Stimulated activated CD8-positive, alpha-beta memory T cell treated with anti-CD3 and anti-CD28 coated beads, Interleukin-4, amount 100 ng/mL, for 1 hour (primary cell): ENCODE measurements at places on chromosomes 2 and 18.

GRCh38 chr18:53629337-53629736, 595.1 kb downstream of the MBD2 start:
- no peak for DNase-seq

DNA sequence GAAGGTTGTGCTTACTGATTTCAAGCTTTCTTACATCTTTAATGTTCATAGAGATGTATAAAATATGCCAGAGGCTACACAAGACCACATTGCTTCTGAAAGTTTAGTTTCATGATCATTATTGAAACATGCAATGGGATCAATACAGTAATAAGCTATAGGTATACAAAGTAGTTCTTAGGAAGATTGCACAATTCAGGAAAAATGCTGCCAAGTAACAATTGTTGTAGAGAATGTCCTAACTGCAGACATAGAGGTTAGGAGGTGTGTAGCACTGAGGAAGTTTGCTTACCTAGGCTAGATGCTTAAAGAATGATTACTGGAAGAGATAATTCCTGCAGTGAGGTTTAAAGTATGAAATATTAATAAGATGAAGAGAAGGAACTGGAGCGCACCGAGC, 259.5 kb upstream of the CYRIA start:
- DNase-seq: no peak

DNA sequence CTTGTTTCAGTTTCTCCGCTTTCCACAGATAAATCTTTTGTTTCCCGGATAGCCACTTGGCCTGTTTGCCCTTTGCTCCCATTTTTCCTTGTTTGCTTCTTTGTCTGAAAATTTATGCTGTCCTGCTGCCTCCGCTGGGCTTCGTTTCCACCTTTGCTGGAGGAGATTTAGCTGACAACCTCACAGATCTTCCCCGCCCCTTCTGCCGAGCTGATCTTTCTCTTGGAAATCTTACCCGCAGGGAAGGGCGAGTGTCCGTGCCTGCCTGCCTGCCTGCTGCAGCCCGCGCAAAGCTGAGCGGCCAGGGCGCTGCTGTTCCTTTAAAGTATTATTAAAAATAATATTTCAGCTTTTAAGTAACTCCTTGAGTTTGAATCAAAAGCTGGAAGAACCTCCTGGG, 1.4 kb upstream of the XRCC5 start:
- DNase-seq: no peak

DNA sequence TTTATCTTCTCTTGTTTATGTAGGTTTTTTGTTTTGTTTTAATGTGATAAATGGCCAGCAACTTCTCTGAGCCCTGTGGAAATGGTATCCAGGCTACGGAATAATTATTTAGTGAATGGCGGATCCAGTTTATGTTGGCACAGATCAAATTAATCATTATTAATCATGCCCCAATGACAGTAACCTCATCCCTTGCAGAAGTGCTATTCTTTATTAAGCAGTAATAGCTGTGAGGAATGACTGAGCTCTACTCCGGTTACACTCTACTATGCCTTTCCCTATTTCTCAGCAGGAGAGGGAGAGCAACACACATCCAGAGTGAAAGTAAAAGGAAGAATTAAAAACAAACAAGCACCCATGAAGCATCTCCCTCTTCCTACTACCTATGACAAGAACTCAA, 84.8 kb downstream of the SETBP1 start:
- no peak for DNase-seq

GRCh38 chr18:35808796-35809195, 163.7 kb upstream of the RMP24 start:
- DNase-seq: no peak

DNA sequence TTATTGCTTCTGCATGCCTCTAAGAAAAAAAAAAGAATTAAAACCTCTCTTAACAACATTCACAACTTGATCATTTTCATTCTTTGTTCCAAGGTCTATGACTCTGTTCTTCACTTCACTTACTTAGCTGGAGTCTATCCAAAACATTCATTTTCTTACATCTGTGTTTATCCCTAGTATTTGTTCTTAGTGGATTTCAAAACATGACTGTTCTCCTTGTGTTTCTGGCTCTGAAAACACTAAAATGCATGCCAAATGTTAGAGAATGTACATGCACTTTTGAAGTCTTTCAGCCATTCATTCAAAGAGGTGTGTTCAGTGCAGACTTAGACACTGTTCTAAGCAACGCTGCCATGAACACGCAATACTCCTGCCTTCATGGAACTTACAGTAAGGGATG, 138.8 kb downstream of the CNTNAP5 start:
- no peak for DNase-seq
